GM12865 (cell line): ENCODE measurements at places on chromosomes 3 and 15.
A peak's percentile ranks its signal among the peaks of the same experiment; 100 is the strongest.

DNA sequence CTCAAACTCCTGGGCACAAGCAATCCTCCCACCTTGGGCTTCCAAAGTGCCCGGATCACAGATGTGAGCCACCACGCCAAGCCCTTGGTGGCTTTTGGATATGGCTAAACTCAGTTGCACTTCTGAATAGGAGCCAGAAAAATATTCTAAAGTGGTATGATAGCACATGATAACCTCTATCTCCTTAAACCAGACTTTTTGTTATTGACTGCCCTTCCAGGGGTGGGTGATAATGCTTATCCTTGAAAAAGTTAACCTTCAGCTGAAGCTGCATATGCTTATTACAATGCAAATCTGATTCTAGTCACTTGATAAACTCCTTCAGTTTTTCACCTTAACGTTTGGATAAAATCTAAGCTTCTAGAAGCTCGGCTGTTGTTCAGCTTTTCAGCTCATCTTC, 6.3 kb downstream of the CCNB2 start:
- DNase-seq: no peak

GRCh38 chr15:69553686-69554085, 101.1 kb downstream of the RPLP1 start:
- no peak for DNase-seq

DNA sequence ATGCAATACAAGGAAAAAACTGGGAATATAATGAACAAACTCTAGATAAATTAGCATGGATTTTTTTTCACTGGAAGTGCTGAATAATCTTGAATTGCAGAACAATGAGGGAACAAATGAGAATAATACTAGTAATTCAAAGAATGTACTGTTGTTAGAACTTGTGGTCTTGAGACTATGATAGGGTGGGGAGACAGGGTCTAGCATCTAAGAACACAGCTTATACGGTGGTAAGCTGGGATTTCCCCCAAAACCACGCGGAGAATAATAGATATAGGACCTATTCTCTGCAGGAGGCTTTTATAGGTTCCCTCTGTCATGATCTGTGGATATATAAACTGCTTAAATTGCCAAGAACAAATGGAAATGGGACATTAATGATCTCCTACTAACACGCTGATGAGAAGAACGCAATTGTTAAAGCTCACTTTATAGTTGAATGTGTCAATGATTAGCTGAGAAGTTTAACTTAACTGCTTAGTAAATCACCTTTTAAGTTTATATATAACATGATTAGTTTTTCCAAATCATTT, 692.3 kb downstream of the ZPLD1 start:
- DNase-seq: peak; percentile 30

- DNase-seq: no peak
Observed at GRCh38 chr3:102129760-102130608, 280.7 kb downstream of the NFKBIZ start.

- DNase-seq: no peak
Observed at GRCh38 chr15:60751985-60752952, 273.3 kb upstream of the ICE2 start.

DNA sequence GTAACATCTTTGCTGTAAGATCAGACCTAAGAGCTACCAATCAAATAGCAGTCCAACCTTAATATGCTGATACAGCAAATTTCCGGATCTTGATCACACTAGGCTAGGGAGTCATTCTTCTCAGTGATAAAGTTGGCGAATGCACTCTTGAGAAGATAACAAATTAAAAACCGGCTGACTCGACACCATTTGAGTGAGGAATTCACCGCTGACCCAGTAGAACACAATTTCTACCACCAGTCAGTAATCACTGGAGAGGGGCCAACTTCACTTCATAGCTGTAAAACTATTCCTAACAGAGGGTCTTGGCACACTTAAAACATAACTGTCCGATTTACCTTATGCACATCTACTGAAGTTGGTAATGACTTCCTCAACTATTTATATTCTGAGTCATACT, 47.2 kb downstream of the MEIS2 start:
- no peak for DNase-seq

GRCh38 chr15:95501865-95502264, 828.6 kb upstream of the NR2F2 start:
- DNase-seq: no peak

DNA sequence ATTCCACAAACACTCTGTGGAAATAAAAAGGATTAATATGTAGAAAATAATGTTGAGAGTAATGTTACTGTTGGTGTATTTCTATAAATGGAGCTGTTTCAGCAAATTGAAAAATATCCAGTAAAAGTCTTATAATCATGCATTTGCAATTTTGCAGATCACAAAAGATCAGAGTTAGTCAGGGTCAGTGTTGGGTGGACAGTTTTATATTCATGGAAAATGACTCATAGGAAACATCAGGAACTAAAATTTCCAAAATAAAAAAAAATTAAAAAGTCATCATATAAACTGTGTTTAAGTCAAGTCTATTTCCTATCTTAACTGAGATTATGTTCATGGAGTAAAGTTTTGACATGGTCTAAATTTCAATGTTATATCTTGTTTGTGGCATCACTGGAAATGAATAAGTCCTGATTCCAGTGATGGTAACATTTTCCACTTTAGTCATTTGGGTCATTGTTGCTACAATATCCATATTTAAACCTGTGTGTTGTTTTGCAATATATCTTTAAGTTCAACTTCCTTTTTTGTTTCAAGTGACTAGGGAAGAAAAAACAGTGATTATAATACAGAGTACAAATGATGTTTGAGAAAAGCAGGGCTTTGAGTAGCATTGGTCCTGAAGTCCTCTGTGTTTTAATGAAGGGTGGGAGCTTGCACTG, 37.8 kb downstream of the MITF start:
- DNase-seq: no peak

- no peak for DNase-seq
Observed at GRCh38 chr3:101720851-101721840, 3.3 kb upstream of the CEP97 start.

DNA sequence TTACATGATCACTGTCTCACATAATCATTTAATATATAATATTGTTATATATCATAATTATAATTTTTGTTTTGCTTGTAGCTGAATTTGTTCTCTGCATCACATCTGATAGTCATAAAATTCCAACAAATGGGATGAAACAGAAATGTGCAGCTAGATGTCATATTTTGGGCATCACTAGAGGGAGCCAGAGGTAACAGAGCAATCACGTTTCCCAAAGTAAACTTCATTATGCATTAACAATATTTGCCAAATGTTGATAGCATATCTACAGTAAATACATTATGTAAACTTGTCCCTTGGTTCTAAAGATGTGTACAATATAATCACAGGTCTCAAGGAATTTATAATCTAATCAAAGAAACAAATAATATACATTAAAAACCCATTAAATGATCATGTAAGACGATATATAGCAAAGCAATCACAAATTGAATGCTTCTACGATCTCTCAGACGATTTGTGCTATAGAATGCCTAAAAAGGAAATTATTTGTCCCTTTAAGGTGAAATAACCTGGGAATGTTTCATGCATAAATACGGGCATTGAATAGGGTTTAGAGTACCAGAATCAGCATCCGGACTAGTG, 234.2 kb upstream of the MCTP2 start:
- peak; percentile 11 for DNase-seq

GRCh38 chr15:48823237-48823636, 12.4 kb upstream of the CEP152 start:
- DNase-seq: no peak

DNA sequence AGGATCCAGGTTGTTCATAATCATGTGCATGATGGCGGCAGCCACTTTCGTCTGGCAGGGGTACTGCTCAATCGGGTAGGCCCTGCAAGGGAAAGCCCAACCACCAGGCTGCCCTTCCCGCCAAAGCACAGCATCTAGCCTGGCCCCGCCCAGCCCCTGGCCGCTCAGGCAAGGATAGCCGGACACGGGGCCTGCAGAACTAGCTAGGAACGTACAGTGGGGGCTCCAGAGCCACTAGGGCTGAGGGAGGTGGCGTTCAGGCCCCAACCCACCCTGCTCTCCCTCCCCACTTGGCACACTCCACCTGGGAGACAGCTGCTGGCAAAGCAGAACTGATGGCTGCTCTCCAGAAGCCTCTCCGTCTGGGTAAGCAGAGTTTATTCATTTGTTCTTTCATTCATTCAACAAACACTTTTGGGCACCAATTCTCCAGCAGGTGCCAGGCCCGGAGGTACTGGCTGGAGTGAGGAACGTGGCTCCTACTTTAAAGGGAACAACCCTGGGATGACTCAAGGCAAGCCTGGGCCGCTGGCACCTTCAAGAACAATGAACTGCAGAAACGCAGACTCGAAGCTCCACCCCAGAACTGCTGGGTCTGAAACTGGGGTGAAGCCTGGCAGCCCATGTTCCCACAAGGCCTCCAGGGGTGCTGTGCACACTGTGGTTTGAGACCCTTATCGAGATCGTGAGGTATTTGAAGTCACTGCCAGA, 7.8 kb downstream of the UROC1 start:
- DNase-seq: no peak

DNA sequence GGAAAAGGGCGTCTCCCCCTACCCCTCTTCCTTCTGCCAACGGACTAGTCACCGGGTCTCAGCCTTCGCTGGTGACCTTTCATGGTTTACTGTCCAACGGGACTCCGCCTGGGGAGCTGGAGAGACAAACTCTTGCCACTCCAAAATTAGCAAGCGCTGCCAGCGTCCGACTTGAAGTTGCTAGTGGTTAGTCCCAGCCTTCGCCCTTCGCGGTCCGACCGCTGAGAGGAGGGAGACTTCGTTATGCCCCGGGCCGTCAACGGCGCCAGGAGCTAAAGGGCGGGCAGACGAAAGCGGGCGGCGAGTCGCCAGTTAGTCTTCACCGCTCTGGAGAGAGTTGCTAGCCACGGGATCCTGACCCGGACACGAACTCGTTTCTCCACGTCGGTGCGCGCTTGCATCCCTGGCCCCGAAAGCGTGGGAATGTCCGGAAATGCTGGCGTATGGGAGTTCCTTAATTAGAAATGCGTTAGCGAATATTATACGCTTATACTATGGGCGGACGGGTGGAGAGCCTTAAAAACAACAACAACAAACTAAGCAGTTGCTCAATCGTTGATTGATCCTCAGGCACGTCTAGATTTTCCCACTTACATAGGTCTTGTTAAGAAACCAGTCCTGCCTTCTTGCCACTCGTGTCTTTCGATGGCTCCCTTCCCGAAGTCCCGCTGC, 716 bp downstream of the SMC4 start:
- peak; percentile 61 for DNase-seq

DNA sequence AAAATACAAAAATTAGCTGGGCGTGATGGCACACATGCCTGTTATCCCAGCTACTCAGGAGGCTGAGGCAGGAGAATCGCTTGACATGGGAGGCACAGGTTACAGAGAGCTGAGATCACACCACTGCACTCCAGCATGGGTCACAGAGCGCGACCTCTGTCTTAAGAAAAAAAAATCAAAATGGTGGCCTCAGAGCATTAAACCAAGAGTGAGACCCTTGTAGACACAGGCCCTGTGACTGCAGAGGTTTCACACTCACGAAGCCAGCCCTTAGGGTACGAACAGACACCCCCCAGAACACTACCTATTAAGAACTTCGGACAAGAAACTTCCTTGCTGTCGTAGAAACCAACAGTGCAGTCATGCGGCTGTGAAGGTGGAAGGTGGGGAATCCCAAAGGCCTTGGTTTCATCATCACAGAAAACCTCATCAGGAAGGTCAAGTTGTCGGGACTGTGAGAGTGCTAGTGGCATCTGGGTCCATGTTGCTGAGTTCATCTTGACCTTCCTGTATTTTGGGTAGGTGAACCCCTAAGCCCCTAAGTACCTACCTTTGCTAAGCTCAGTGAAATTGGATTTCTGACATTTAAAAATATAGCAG, 4.8 kb upstream of the PDE8A start:
- DNase-seq: peak; percentile 77

DNA sequence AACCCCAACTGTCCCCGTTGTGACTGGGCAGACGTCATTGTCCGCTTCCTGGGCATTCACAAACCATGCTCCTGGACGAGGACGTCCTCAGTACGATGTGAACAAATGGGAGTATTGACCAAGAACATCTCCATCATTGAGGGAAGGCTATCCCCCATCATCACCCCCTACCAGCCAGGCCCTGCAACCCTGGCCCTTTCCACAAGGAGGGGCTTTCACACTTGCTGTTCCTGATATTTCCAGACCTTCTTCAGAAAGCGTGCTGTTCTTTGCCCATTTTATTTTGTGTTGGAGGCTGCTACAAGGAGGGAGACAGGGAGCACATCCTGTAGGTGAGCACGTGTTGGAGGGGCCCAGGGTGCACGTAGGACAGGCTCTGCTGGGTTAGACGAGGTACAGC, 277.0 kb upstream of the LRRC3B start:
- DNase-seq: no peak

GRCh38 chr3:48157202-48157840, 30.9 kb downstream of the CDC25A start:
- no peak for DNase-seq

DNA sequence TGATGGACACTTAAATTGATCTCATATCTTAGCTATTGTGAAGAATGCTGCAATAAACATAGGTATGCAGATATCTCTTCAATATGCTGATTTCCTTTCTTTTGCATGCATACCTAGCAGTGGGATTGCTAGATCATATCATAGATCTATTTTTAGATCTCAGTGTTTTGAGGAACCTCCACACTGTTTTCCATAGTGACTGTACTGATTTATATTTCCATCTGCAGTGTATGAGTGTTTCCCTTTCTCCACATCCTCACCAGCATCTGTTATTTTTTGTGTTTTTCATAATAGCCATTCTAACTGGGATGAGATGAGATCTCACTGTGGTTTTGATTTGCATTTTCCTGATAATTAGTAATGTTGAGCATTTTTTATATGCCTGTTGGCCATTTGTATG, 17.1 kb upstream of the RASA2 start:
- no peak for DNase-seq
